Endothelial cell (in vitro differentiated cells): ENCODE measurements at places on chromosomes 2 and 18.

DNA sequence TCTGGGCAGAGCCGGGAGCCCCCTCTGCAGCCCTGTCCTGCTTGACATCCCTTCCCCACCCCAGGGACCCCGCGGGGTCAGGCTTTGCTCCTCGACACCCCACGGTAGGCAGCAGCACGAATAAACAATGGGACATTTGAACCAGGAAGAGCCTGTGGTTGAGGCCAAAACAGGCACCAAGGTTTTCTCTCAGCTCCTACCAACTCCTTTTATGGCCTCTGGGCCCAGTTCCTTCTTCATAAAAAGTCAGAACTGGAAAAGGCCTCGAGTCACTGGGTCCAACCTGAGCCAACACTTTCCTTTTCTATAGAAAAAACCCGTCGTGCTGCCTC lies 20.6 kb downstream of the TEX44 start:
- DNase-seq: no peak
- H3K27me3 ChIP-seq: peaks cover 11% of the 10 kb centered on the region
- peak overlapping the region; percentile 74 for H3K4me3 ChIP-seq
- peaks cover 28% of the 10 kb centered on the region for H3K4me1 ChIP-seq
- no peaks in the 10 kb centered on the region for H3K36me3 ChIP-seq

DNA sequence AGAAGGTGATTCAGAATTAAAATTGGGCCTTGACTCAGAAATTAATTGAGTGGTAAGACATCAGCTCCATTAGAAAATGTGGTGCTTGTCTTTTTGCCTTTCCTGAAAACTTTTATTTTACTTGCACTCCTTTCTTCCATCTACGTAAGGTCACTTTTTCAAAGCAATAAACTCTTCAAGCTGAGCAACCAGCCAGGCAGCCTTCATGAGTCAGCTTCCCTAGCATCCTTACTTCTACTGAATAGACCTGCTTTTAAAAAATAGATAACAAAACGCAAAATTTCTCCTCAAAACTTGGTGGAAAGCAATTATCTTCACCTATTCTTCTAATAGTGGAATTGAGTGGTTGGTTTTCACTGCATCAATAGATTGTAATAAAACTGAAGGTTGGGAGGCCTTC lies 504.2 kb downstream of the ARHGAP15 start:
- H3K27me3 ChIP-seq: no peaks in the 10 kb centered on the region
- H3K4me3 ChIP-seq: no peak overlapping the region
- no peak overlapping the region for H3K27ac ChIP-seq
- H3K36me3 ChIP-seq: no peaks in the 10 kb centered on the region

DNA sequence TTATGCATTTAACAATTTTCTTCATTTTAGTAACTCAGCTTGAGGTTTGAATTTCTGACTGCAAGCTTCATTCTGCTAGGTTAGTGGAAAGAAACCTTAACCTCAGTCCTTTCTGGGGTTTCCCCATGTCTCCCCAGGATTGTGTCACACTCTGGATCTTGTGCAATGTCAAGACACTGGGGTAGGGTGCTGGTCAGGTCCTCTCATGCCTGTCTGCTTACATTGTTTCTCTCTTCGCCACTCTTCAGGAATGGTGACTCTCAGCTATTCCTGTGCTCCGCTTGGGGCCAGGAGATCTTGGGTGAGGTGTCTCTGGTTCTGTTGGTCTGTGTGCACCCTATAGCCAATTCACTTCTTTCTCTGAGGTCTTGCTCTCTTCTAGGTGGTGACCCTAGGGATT lies 23.9 kb downstream of the CTLA4 start:
- no peaks in the 10 kb centered on the region for H3K36me3 ChIP-seq
- no peaks in the 10 kb centered on the region for H3K4me1 ChIP-seq
- no peak for DNase-seq
- H3K27ac ChIP-seq: no peak overlapping the region

GRCh38 chr2:46422717-46423394 lies 56.5 kb upstream of the TMEM247 start:
- H3K27ac ChIP-seq: no peak overlapping the region
- H3K36me3 ChIP-seq: no peaks in the 10 kb centered on the region
- H3K27me3 ChIP-seq: no peaks in the 10 kb centered on the region
- H3K4me3 ChIP-seq: no peak overlapping the region
- H3K4me1 ChIP-seq: no peaks in the 10 kb centered on the region

DNA sequence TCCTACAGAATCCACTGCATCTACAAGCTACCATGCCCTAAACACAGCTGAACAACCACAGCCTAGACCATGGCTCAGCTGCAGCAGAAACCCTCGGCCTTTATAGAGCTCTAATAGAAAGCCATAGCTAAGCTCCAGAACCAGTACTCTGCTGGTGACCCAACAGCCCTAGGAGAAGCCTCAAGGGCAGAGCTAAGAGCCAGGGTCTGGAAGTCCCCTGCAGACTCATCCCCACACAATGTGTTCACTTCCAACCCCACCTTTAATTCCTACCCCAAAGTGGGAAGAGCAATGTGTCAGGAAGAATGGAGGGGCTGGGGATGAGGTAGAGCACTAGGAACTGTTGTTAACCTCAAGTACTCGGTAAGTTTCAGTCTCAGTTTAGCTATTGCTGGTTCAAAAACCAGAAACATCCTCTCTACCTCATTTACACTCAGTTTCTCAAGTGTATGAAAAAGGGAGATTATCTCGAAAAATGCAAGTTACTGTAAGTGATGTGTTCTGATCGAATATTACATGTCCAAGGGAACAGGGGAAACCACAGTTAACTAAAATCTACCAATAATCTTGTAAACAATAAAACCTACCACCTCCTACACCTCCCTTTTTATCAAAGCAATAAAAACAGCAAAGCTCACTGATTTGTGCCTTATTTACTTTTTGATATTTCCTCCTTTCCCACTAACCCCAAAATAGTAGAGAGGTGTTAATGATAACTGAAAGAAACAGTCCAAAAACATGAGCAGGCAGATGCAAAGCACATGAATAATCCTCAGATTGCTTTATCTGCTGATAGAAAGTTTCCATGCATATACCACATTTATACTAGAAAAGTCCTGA lies 36.2 kb downstream of the THADA start:
- peaks cover 4% of the 10 kb centered on the region for H3K36me3 ChIP-seq
- H3K4me3 ChIP-seq: no peak overlapping the region
- DNase-seq: no peak
- no peaks in the 10 kb centered on the region for H3K4me1 ChIP-seq

GRCh38 chr2:32291746-32292145 lies 14.0 kb downstream of the YIPF4 start:
- no peak overlapping the region for H3K4me3 ChIP-seq
- no peaks in the 10 kb centered on the region for H3K4me1 ChIP-seq

- DNase-seq: no peak
- no peaks in the 10 kb centered on the region for H3K4me1 ChIP-seq
- H3K27ac ChIP-seq: no peak overlapping the region
- no peaks in the 10 kb centered on the region for H3K36me3 ChIP-seq
- no peaks in the 10 kb centered on the region for H3K27me3 ChIP-seq
Measured at GRCh38 chr2:58721912-58722591, 480.9 kb upstream of the FANCL start.

GRCh38 chr2:2838548-2838845 lies 507.4 kb upstream of the MYT1L start:
- H3K27ac ChIP-seq: no peak overlapping the region
- DNase-seq: no peak
- peaks cover 5% of the 10 kb centered on the region for H3K27me3 ChIP-seq
- H3K4me1 ChIP-seq: no peaks in the 10 kb centered on the region

- H3K27me3 ChIP-seq: no peaks in the 10 kb centered on the region
- no peaks in the 10 kb centered on the region for H3K36me3 ChIP-seq
- no peak for DNase-seq
- no peak overlapping the region for H3K4me3 ChIP-seq
Measured at GRCh38 chr2:100241236-100241635, 81.1 kb downstream of the LONRF2 start.

DNA sequence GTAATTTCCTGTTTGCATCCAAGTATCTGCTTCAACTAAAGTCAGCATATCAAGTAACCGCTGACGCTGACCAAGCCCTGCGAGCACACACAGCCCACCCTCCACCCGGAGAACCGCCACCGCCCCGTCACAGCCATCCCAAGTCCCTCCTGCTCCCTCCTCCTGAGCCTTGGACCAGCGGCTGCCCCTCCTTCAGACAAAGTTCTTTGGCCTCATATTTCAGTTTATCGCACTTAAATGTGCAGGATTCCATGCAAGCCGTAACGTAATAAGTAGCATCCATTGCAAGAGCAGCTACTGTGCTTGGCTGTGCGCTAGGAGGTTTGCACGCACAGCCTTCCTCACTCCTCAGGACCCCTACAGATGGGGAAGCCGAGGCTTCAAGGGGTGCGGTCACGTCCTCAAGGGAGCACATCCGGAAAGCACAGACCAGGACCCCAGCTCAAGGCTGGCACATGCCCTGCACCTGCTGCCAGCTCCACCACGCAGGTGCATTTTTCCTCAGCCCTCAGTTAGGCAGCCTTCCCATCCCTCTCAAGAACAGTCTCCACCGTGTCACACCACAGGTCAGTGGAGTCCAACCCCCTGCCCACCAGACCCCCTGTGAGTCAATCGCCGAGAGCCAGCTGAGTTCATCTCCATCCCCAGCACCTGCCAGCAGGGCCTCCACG lies 17.1 kb downstream of the PXDN start:
- DNase-seq: no peak
- H3K4me1 ChIP-seq: peaks cover 53% of the 10 kb centered on the region
- H3K36me3 ChIP-seq: peaks cover 18% of the 10 kb centered on the region
- H3K4me3 ChIP-seq: no peak overlapping the region
- H3K27ac ChIP-seq: peak overlapping the region; percentile 31

GRCh38 chr2:46047290-46047689 lies 249.9 kb upstream of the EPAS1 start:
- H3K4me1 ChIP-seq: peaks cover 43% of the 10 kb centered on the region
- peaks cover 11% of the 10 kb centered on the region for H3K36me3 ChIP-seq
- H3K4me3 ChIP-seq: no peak overlapping the region

GRCh38 chr2:100731535-100731981 lies 88.4 kb upstream of the NPAS2 start:
- H3K4me1 ChIP-seq: peaks cover 9% of the 10 kb centered on the region
- no peak for DNase-seq
- H3K4me3 ChIP-seq: no peak overlapping the region
- no peaks in the 10 kb centered on the region for H3K36me3 ChIP-seq

- H3K4me3 ChIP-seq: peak overlapping the region; percentile 93
- H3K27ac ChIP-seq: peak overlapping the region; percentile 84
- no peak for DNase-seq
- H3K4me1 ChIP-seq: peaks cover 8% of the 10 kb centered on the region
Measured at GRCh38 chr18:658947-659533, 1.6 kb downstream of the TYMS start.

GRCh38 chr18:34694591-34695165 lies 15.4 kb upstream of the DTNA start:
- H3K4me3 ChIP-seq: no peak overlapping the region
- H3K27me3 ChIP-seq: no peaks in the 10 kb centered on the region
- H3K27ac ChIP-seq: no peak overlapping the region

DNA sequence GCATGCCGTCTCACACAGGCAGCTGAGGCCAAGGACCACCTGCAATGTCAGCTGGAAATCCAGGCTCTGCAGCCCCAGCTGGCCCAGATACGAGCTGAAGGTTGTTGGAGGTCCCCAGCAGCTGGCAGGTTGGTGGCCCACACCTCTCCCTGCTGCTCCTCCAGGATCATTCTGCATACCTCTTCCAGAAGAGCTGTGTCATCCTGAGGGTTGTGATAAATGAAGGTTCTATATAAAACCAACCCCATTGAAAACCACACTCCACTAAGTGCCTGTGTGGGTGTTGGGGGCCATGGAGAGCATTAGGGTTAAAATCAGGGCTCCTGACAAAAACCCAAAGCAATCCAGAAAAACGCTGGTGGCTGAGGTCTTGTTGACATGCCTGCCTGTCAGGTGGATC lies 50.4 kb downstream of the C1QL2 start:
- H3K27me3 ChIP-seq: peaks cover 4% of the 10 kb centered on the region
- peaks cover 13% of the 10 kb centered on the region for H3K36me3 ChIP-seq
- H3K4me1 ChIP-seq: peaks cover 2% of the 10 kb centered on the region
- no peak overlapping the region for H3K4me3 ChIP-seq
- no peak overlapping the region for H3K27ac ChIP-seq

GRCh38 chr2:205462681-205463345 lies 219.5 kb upstream of the NRP2 start:
- peaks cover 9% of the 10 kb centered on the region for H3K4me1 ChIP-seq
- peaks cover 2% of the 10 kb centered on the region for H3K27me3 ChIP-seq
- DNase-seq: no peak
- no peaks in the 10 kb centered on the region for H3K36me3 ChIP-seq
- H3K27ac ChIP-seq: no peak overlapping the region

- H3K4me3 ChIP-seq: no peak overlapping the region
- no peak overlapping the region for H3K27ac ChIP-seq
- DNase-seq: no peak
Measured at GRCh38 chr2:46943881-46944798, 28.5 kb upstream of the MCFD2 start.
